ENCODE measurements at places on chromosomes 1 and 21.

DNA sequence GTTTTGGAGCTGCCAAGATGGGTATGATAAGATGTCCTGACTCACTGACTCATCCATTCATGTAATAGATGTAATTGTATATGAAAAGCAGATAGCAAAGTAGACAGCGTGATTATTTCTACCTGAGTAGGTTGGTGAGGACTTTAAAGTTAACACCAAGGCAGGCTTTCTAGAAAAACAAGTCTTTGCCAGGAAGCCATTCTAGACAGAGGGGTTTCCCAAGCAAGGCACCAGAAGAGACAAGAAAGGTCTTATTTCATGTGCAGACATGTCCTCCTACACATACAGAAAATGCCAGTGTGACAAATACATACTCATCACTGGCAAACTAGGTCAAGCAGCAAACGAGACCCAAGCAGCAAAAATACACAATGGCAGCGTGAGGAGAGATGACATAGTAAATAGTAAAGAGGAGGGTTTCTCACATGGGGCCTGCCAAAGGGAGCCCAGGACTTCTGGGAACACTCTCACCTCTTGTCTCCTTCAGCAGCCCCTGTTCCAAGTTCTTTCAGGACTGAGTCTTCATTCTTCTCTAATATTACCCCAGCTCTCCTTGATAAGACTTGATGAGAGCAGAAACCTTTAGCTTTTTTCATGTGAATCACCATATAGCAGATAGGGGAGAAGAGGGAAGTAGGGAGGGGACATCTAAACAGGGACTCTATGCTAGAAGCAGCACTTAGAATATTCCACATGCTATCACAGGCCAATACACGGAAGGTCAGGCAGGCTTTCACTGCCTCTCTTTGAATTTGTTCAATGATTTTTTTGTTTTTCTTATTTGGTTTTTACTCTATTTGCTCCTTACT is 114.6 kb upstream of the ATP1B1 start:
- no peak for DNase-seq

DNA sequence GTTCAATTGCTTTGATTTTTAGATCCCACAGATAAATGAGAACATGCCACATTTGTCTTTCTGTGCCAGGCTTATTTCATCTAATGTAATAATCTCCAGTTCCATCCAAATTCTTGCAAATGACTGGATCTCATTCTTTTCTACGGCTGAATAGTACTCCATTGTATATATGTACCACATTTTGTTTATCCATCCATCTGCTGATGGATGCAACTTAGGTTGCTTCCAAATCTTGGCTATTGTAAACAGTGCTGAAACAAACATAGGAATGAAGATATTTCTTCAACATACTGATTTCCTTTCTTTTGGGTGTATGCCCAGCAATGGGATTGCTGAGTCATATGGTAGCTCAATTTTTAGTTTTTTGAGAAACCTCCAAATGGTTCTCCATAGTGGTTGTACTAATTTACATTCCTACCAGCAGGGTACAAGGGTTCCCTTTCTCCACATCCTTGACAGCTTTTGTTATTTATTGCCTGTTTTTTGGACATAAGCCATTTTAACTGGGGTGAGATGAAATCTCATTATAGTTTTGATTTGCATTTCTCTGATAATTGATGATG is 344.4 kb downstream of the KCTD3 start:
- no peak for DNase-seq

DNA sequence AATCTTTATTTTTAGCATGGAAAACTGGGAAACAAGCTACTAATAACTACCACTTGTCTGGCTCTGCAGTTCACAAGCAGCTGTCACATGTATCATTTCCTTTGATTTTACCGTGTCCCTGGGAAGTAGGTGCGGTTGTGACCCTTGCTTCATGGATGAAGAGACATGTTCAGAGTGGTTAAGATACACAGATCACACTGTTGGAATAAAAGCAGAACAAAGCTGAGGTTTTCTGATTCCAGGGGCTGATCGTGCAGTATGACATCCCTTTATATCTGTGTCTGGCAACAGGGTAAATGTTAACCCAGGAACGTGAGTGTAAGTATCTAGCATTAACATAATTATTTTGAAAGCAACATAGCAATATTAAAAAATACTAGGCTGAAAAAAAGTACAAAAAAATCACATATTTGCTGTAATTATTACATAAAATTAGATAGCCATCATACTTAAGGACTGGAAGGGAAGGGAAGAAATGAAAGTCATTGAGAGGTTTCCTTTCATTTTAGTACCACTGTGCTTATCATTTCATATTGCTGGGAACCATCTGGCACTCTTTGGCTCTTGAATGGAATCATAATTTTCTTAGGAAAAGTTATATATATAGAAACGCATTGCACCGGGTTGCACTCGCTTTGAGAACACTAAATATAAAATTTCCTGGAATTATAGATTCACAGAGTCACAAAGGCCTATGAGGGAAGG is 62.8 kb upstream of the PAXBP1 start:
- no peak for DNase-seq

DNA sequence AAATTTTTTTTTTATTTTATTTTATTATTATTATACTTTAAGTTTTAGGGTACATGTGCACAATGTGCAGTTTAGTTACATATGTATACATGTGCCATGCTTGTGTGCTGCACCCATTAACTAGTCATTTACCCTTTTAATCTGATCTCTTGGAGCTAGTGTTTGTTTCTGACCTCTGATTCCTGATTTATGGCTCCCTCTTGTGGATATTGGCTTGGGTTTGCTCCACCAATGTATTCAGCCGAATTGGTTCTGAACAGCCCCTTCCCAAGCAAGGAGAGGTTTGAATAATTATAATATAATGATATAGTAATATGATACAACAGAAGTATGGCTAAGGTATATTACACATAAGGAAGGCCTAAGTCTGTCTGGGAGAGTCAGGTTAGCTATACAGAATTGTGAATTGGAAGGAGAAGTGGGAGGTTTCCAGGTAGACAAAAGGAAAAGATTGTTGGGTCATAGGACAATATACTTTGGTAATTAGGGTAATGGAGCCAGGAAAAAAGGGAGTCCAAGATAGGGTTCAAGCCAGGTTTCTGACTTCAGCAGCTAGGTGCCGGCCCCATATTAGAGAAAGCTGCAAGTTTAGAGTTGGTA is 53.1 kb upstream of the HMCN1 start:
- DNase-seq, result peak; percentile 48

DNA sequence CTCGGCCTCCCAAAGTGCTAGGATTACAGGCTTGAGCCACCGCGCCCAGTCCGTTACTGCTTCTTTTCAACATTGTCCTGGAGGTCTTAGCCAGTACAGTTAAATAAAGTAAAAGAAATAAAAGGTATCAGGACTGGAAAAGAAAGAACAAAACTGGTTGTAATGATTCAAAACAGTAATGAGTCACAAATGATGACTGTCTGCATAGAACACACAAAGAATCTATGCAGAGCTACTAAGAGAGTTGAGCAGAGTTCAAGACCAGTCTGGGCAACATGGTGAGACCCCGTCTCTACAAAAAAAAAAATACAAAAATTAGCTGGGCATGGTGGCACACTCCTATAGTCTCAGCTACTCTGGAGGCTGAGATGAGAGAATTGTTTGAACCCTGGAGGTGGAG is 23.4 kb downstream of the BCAR3 start:
- DNase-seq, result no peak

DNA sequence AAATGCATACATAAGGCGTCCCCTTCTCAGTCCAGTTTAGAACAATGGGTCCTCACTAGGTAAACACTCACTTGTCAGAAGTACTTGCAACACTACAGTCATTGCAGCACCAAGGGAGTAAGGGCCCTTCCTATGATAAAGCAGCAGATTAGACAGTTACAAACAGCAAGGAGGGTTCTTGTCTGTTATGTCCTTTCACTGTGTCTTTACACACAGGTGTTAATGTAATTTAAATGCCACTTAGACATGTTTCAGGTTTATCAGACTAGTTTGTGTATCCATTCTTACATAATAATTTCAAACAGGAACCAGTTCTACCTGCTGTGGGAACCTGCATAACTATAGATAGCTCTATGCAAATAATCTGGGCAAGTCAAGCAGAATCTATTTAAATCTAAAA is 105.6 kb upstream of the USH2A start:
- DNase-seq, result no peak

- DNase-seq, result no peak
Measured at GRCh38 chr1:65267271-65267670, 42.1 kb upstream of the DNAJC6 start.

DNA sequence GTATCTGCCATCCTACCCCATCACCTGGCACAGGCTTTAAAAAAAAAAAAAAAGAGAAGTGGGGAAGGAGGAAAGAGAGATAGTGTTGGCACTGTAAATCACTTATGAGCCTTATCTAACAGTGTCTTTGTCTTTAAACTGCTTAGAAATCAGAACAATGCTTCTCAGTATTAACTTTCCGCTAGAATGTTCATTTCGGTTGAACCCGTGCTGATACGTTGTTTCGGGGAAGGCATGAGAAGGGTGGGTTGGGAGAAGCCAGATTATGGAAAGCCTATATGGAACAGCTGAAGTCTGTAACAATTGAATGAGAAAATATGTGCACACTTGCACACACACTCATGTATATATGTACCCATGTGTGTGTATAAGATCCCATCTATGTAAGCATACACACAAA is 170.8 kb downstream of the GALNT2 start:
- DNase-seq, result no peak

DNA sequence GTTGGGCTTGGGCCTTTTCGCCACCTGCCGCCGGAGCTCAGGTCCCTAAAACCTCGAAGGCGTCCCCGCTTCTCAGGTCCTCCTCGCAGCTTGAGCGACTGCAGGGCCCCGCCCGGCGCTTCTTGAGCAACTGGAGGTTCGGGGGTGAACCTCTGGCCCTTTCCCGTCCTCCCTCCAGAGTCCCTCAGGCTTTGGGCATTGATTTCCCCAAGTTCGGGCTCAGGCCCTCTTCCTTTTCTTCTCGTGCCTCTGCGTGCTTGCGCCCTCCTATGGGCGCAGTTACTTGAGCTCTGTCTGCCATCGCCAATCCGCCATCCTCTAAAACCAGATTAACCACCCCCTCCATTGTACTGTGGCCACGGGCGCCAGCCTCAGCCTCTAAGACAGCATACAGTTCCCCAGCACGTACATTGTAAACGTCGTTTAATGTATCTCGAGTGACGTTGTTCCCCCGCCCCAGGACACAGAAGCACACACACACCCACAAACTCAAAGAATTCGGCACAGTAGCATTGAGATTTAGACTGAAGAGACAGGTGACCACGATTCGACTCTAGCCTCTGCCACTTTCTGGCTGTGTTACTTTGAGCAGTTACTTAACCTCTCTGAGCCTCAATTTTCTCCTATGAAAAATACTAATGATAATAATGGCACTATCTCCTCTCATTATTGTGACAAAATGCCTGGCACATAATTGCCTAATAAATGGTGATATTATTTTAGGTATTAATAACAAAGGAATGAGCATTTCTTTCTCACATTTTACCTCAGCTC is 22.6 kb downstream of the BTG2 start:
- DNase-seq, result peak; percentile 92

DNA sequence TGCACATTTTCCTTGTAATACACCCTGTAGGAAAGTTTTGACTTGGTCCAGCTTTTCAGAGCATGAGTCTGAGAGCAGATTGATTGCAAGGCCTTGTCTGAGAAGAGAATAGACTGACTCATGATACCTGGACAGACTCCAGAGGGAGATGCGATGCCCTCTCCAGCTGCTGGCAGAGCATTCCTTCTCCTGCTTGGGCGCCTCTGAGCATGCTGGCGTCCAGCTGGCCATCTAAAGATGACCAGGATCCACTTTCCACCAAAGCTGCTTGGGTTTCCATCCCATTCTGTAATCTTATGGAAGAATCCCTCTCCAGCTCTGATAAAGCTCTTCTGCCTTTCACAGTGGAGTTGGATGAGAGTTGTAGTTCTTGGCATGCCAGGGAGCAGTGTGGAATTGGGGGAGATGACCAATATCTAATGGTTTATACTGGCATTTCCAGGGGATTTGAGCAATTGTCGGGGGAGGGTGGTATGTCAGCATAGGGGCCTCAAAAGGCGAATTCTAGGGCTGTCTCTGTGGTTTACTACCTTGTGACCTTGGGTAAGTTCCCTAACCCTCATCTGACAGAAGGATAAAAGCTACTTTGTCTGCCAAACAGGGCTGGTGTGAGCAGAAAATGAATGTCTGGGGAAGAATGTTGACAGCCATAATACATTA is 19.5 kb downstream of the SZRD1 start:
- no peak for DNase-seq

DNA sequence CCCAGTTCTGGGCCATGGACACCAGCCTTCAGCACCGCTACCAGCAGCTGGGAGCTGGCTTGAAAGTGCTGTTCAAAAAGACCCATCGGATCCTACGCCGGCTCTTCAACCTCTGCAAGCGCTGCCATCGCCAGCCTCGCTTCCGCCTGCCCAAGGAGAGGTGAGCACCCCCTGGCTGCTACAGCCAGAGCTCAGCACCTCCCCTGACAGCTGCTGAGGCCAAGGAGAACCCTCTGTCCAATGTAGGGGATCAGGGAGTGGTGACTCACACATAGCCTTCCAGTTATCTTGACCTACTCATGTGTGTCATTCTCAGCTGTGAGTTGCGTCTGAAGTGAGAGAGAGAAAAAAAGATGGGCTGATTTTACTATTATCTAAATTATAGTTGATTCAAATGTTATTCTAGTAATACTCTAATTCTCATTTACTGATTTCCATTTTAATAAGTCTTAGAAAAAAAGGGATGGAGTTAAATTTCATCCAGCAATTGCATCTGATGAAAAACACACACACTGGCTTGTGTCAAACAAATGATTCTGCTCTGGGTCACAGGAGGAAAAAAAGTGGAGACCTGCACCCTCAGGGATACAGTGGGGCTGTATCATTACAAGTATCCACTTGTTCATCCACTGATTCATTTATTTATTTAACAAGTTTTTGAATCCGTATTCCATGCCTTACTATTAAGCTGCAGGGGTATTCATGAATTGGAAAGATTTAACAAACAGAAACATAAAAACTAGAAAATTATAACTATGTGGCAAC is 108.0 kb downstream of the BRINP2 start:
- DNase-seq, result no peak

- DNase-seq, result no peak
Measured at GRCh38 chr21:27047283-27047657, 80.4 kb upstream of the ADAMTS5 start.

DNA sequence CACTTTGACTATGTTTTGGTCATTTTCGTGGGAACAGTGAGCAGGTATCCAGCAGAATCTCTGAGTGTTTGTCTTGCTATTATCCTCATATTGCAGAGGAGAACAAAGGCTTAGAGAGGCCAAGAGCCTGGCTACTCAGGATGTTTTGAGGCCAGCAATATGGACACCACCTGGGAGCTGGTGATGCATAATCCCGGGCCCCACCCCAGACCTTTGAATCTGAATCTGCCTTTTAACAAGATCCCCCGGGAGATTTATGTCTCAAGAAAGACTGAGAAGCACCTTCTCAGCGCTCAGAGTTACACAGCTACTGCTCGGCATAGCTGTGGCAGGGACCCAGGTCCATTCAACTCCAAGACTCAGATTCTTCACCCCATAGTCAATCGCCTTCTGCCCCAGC is 72.8 kb downstream of the PTPRU start:
- no peak for DNase-seq

GRCh38 chr1:213276236-213276635 is 225.2 kb downstream of the RPS6KC1 start:
- no peak for DNase-seq

- no peak for DNase-seq
Measured at GRCh38 chr1:225460021-225460736, 32.3 kb upstream of the LBR start.
